ENCODE measurements at places on chromosomes 16 and 17.
A peak's percentile ranks its signal among the peaks of the same experiment; 100 is the strongest.

DNA sequence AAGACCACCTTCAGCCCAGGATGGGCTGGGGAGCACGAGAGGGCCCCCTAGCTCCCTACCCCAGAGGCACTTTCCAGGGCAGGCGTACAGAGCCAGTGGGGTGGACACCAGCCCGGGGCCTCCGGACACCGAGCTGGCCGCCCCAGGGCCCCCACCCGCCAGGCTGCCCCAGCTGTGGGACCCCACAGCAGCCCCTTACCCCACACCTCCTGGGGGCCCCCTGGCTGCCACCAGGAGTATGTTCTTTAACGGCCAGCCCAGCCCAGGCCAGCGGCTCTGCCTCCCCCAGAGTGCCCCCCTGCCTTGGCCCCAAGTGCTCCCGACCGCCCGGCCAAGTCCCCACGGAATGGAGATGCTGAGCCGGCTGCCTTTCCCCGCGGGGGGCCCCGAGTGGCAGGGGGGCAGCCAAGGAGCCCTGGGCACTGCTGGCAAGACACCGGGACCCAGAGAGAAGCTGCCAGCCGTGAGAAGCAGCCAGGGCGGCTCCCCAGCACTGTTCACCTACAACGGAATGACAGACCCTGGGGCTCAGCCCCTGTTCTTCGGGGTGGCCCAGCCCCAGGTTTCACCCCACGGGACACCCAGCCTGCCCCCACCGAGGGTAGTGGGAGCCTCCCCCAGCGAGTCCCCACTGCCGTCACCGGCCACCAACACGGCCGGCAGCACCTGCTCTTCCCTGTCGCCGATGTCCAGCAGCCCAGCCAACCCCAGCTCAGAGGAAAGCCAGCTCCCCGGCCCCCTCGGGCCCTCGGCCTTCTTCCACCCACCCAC lies 24.3 kb upstream of the ZFPM1 start:
- no peak for DNase-seq

DNA sequence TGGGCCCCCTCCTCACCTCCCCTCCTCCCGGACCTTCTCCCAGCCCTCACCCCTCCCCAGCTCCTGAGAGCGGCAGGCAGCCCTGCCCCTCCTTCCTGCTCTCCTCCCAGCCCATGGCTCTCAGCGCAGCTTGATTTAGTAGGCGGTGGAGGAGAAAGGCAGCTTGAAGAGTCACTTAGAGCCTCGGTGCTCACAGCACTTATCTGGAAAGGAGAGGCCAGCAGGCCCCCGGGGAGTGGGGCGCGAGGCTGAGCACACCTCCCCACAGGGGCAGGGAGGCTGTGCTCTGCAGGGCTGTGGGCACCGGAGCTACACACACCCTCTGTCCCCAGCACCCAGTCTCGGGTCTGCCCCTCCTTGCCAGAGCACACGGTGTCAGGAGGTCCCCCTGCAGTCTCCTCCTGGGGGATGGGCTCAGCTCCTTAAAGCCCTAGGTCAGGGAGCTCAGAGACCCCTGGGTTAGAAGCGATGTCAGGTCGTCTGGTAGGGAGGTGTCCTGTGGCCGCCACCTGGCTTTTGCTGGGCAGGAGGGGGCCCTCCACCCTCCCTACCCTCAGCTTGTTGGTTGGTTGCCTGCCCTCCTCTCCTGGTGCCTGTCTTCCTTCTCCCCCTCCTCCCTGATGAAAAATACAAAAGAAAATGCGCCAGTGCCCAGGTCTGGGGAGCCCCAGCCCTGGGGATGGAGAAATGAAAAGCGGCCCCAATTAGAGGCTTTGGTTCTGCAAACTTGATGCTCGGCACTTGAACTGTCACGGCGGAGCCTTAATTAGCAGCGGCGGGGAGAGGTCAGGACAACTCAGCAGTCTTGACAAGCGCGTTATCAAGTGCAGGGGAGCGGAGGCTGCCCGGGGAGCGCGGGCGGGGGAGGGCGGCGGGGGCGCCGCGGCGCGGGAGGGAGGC lies 151.1 kb upstream of the GSE1 start:
- peak; percentile 19 for DNase-seq

DNA sequence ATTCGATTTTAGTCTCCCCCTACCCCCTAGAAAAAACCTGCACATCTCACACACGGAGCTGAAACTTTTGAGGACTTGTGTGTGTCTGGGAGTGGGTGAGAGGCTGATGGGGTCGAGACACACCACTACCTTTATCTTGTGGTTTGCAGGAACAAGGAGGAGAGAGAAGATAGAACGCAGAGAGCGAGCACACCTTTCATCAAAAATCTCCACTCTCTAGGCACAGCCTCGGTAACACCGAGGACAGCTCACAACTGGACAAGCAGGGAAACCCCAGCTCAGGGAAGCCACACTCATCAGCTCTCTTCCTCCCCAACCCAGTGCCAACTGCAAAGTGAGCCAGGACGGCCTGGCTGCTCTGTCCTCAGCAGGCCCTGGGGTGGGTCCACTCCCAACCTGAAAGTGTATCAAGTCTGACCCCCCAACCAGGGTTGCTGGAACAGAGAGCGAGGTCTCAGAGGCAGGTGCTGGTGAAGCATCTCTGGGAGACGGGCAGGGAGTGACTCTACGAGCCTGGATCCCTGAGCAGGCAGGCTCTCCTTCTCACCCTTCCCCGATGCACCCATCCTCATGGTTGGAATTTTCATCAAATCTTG lies 5.2 kb upstream of the GHDC start:
- DNase-seq: no peak

- DNase-seq: no peak
These were observed 280.9 kb upstream of the TNRC6C start for GRCh38 chr17:77677630-77678029.

DNA sequence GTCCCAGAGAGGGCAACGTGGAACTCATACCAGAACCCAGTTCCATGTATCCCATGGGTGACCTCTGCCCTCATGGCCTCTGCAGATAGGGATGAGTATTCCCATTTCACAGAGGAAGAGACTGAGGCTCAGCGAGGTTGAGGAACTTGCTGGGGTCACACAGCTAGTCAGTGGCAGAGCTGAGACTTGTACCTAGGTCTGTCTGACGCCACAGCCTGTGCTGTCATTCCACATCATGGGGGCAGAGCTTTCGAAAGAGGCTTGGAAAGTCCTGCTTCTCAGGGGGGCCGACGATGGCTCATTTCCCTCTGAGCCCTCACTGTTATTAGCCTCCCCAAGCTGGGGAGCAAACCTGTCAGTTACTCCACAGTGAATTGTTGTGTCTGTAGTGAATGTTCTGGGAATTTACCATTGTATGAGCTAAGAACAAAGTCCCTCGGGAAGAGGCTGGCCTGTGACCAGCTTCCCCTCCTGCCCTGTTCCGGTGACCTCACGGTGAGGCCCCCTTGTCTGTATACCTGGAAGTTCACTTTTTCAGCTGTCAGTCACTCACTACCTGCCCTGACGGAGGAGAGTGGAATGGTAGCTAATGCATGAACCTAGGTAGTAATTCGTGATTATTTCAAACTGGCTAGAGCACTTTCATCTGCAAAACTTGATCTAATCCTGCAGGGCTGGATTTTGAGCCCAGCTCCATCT lies 8.9 kb downstream of the METTL22 start:
- DNase-seq: no peak

DNA sequence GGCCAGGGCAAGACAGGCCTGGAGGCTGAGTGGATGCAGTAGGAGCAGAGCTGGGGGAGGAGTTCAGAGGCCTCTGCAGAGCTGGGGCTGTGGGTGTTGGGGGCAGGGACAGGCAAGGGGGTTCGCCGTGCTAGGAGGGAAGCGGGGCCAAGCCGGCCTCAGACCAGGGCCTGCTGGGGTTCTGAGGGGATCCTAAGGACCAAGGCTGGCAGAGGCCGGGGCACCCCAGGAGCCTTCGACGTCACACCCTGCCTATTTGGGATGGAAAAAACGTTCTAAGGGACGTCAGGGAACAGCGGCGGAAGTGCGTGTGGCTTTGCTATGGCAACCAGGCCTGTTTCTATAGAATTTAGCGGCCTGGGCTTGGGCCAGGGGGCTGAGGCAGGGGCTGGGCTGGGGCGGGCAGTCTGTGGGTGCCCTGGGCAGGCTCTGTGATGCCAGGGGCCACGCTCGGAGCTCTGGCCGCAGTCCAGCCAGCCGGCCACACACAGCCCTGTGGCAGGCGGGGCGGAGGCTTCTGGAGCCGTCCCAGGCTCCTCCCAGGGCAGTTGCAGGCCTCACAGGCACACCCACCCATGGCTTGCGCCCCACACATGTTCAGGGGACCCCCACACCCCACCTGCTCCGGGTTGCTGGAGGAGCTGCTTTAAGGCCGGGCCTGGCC lies 3.7 kb downstream of the TRAF7 start:
- no peak for DNase-seq

GRCh38 chr16:49467540-49468372 lies 94.2 kb downstream of the C16orf78 start:
- no peak for DNase-seq

- no peak for DNase-seq
These were observed 3.4 kb downstream of the MIF4GD start for GRCh38 chr17:75267411-75268232.

GRCh38 chr16:71311553-71312158 lies 22.5 kb upstream of the CMTR2 start:
- peak; percentile 33 for DNase-seq

GRCh38 chr16:77943801-77944200 lies 78.5 kb upstream of the CLEC3A start:
- no peak for DNase-seq

- DNase-seq: no peak
These were observed 83.1 kb downstream of the NT5M start for GRCh38 chr17:17386094-17386800.

DNA sequence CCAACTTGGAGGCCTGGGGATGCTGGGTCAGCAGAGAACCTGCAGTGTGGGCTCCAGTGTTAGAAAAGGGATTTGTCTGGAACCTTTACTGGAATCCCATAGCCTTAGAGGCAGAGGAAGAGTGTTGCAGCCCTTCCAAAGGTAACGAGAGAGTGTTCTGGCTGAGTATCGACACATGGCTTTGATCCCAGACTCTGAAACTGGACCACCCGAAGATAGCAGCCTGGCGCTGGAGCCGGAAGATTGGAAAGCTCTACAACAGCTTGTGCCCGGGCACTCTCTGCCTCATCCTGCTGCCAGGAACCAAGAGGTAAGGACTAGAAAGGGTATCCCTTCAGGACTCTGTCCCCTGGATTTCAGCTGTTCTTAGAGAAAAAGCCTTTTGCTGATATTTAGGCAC lies 39.7 kb downstream of the REXO5 start:
- no peak for DNase-seq

- no peak for DNase-seq
These were observed 92.2 kb downstream of the MAF start for GRCh38 chr16:79508294-79508693.

- DNase-seq: peak; percentile 75
These were observed 67.1 kb downstream of the CLEC18A start for GRCh38 chr16:70018254-70018653.

GRCh38 chr17:43787728-43788127 lies 7.5 kb downstream of the CFAP97D1 start:
- DNase-seq: no peak

GRCh38 chr16:10883004-10883403 lies 6.0 kb downstream of the CIITA start:
- DNase-seq: no peak

All from CD4-positive, alpha-beta T cell treated with Interleukin-10 for 1 hour (primary cell).